ENCODE measurements at places on chromosomes 3 and 15. TPM values are rescaled to one million over a fixed set of nuclear protein-coding genes. Genes with fewer than 3 reads are reported as not detected.

DNA sequence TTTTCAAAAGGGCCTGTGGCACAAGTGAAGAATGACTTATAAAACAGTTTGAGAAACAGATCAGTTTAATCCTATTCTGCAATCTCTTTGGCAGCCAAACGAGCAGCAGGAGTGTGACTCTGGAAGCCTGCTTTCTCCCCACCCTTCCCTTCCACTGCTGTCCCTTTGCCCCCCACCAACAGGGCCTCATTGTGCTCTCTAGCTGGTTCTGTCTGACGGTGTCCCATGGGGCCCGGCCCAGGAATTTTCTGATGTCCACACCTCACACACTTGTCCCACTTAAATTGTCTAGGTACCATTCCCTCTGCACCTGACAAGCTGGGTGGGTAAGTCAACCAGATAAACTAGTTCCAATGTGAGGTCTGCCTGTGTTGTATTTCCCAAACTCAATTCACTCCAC is 16.4 kb downstream of the SLCO2A1 start:
- no peak for DNase-seq

DNA sequence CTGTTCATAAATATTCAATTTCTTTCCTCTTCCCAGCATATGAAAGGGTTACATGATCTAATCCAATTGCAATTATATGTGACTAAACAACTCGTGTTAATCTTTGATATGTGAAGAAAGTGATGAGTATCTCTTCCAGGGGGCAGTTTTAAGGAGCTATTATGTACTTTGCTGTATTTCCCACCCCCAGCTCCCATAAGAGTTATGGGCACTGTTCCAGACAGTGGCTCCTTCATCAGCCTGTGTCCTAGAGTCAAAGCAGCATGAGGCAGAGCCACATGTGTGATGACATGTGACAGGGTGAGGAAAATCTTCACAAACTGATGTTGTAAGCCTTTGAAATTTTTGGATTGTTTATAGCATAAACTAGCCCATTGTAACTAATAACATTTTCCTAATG is 315.4 kb downstream of the DIPK2A start:
- no peak for DNase-seq

GRCh38 chr3:139897759-139898158 is 37.2 kb upstream of the CLSTN2 start:
- no peak for DNase-seq

DNA sequence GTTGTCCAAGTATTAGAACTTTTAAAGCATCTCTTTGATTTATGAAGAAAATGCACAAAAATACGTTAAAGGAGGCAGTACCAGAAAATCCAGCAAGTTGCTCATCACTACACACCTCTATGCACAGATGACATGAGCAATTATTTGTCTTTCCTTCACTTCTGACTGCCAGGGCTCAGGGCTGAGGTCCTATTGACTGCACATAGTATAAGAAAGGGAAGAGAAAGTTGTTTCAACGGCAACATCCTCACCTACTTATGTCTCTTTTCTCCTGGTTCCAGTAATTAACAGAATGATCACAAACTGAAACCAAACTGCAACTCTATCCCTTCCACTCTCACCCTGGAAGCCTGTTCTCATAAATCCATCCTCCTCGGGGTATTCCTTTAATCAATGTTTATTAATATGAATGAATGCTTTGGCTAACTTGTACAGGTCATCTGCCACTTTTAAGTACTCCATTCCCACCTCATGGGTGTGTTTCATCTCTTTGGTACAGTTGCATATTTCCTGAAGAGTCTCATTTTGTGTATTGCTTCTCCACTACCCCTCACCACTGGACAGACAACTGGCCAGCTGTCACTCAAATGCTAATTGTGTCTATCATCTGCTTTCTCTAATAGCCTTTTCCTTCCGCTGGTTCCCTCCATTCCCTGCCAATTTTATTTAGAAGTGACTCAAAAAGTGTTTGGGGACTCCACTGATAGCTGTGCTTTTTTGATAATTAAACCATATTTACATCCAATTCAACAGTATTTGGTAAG is 34.5 kb downstream of the RAB27A start:
- DNase-seq, result no peak

- no peak for DNase-seq
Observed at GRCh38 chr3:169542331-169542751, 121.2 kb downstream of the MECOM start.

- no peak for DNase-seq
Observed at GRCh38 chr3:37741644-37742043, 120.0 kb upstream of the CTDSPL start.

- no peak for DNase-seq
Observed at GRCh38 chr3:155497930-155498647, 204.6 kb upstream of the STRIT1 start.

DNA sequence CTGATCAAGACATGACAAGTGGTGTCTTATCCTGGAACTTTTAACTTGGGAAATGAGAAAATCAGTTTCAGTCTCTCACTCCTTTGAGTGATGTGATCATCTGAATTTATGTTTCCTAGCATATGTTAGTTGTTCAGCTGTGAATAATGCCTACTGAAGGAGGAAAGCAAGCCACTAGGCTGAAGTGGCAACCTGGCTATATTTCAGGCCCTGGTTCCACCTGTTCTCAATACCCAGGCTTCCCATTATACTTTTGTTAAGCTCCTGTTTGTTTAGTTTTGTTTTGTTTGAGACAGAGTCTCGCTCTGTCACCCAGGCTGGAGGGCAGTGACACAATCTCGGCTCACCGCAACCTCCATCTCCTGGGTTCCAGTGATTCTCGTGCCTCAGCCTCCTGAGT is 243.8 kb downstream of the ALCAM start:
- DNase-seq, result no peak

CPLX3 gene
- not detected for total RNA-seq

SPATA12 gene
- not detected for total RNA-seq

- peak; percentile 40 for DNase-seq
Observed at GRCh38 chr3:177196008-177196455, 1.2 kb downstream of the TBL1XR1 start.

- DNase-seq, result no peak
Observed at GRCh38 chr3:30962493-30962892, 68.0 kb upstream of the GADL1 start.

DNA sequence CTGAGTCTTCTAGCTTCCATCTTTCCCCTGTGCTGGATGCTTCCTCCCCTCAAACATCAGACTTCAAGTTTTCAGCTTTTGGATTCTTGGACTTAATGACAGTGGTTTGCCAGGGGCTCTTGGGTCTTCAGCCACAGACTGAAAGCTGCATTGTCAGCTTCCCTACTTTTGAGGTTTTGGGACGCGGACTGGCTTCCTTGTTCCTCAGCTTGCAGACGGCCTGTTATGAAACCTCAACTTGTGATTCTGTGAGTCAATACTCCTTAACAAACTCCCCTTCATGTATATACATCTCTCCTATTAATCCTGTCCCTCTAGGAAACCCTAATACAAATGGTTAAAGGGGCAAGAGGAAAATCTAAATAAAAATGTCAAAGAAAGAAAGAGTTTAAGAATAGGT is 100.1 kb downstream of the ABI3BP start:
- DNase-seq, result no peak

- no peak for DNase-seq
Observed at GRCh38 chr15:70433586-70434324, 329.6 kb downstream of the UACA start.

DNA sequence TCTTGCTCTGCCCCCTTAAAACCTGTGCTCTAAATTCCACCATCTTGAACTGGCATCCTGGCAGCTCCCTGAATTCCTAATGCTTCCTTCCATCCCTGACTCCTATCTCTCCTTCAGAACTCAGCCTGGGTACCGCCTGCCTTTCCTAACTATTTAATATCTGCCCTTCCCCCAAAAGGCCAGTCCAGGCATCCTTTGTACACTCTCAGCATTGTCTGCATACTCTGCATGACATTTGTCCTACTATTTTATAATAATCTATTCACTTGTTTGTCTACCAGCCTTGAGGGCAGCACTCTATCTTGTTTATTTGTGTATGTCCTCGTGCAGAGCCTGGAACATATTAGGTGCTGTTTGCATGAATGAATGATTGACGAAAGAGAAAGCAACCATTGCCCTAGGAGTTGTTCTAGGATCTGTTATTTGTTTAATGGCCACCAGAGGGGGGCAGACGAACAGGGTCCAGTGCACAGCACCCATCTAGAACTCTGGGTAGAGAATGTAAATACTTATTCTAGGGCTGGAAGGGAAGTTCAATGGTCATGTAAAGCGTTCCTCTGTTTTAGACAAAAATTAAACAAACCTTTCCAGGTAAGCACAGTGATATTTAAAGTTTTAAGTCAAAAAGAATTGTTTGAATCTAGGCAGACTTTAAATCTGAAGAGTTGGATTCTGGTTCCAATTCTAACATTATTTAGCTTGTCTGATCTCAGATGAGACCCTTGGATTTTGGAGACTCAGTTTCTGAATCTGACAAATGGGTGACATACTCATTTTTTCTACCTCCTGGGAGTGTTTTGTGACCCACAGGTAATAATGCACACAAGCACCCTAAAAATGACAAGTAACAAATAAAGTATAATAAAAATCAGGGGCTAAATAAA is 125.8 kb upstream of the GALNT15 start:
- DNase-seq, result peak; percentile 20

DNA sequence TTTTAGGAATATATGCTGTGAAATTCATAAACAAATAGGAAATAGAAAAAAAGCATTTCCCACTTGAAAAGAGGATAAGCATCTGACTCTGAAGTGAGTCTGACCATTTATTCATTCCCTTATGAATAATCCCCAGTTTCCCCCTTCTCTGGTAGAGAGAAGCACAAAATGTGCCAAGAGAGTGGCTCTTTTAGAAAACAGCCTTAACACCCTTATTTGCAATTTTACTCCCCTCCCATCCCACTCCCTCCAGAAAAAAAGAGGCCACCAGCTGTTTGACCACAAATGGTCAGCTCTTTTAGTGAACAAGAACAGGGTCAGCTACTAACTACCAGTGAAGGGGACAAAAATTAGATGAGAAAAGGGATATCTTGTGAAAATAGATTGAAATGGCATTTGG is 184.5 kb upstream of the ADAMTS9 start:
- no peak for DNase-seq

GRCh38 chr3:25489858-25490593 is 62.0 kb downstream of the RARB start:
- no peak for DNase-seq

GRCh38 chr15:31324806-31325594 is 1.6 kb upstream of the KLF13 start:
- DNase-seq, result no peak

GRCh38 chr15:51328926-51329325 is 9.5 kb downstream of the CYP19A1 start:
- DNase-seq, result no peak

CACNA2D3 gene
- total RNA-seq, result not detected

DNA sequence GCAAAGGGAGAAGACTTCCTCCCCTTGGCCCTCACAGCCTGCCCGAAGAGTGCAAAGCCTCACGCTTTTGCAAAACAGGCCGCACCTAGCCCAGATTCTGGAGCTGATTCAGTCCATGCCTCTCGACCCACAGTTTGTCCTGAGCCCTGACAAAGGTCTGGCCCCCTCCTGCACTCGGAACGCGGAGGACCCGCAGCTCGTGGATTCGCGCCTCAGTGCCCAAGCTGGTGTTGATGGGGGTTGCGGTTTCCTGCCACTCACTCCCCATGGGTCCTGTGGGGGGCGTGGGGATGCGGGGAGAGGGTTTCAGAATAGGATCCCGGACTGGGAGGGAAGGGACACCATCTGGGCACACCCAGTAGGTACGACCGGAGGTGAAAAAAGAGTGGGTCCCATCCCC is 594 bp upstream of the CRABP1 start:
- no peak for DNase-seq

All from naive thymus-derived CD4-positive, alpha-beta T cell (primary cell).